Aorta (tissue), 5 donors: ENCODE measurements at places on chromosomes 16 and 17. TPM values are rescaled to one million over a fixed set of nuclear protein-coding genes. Genes with fewer than 3 reads are reported as not detected.

DNA sequence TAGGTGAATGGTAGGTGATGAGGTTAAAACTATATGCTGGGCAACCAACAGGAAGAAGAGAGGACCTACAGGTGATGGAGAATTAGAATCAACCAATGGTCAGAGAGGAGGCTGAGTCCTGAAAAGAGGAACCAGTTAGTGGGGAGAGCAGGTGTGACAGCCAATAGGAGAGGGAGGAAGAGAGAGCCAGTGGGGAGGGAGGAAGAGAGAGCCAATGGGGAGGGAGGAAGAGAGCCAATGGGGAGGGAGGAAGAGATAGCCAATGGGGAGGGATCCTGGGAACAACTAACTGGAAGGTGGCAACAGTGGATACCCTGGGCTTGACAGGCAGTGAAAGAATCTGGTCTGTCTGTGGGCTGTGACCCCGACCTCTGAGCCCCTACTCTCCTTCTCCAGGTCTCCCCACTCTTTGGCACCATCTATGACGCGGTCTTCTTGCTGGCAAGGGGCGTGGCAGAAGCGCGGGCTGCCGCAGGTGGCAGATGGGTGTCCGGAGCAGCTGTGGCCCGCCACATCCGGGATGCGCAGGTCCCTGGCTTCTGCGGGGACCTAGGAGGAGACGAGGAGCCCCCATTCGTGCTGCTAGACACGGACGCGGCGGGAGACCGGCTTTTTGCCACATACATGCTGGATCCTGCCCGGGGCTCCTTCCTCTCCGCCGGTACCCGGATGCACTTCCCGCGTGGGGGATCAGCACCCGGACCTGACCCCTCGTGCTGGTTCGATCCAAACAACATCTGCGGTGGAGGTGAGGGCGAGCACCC, 3.7 kb downstream of the GUCY2D start:
- no peak for DNase-seq
- H3K36me3 ChIP-seq = no peaks in the 10 kb centered on the region
- H3K27me3 ChIP-seq = no peaks in the 10 kb centered on the region
- H3K27ac ChIP-seq = no peak overlapping the region
- no peaks in the 10 kb centered on the region for H3K4me1 ChIP-seq

Gene ZFP3
- 6.0 TPM for total RNA-seq

Gene CACNG4
- not detected for total RNA-seq

GRCh38 chr16:5900046-5900445, 802.5 kb upstream of the EEF2KMT start:
- no peak overlapping the region for H3K4me3 ChIP-seq
- no peak for DNase-seq
- no peaks in the 10 kb centered on the region for H3K36me3 ChIP-seq
- H3K27ac ChIP-seq = no peak overlapping the region
- no peaks in the 10 kb centered on the region for H3K27me3 ChIP-seq
- H3K4me1 ChIP-seq = no peaks in the 10 kb centered on the region

Gene KRT24
- not detected for total RNA-seq

DNA sequence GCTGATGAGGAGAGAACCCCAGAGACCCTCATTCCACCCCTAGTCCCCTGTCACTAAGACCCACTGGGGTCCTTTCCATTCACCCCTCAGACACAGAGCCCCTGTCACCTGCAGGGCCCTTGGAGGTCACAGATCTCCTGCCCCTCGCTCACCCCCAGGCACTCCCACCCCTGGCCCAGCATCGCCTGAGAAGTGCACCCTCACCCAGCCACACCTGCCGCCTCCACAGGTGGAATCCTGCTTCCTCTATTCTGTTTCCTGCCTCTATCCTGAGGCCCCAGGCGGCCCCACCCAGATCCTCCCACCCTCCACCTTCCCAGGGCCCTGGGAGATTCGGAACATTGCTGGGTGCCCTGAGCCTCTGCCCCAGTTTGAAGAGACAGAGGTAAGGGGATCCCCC, 13.8 kb upstream of the KRT17 start:
- H3K27me3 ChIP-seq = no peaks in the 10 kb centered on the region
- no peak for DNase-seq
- H3K27ac ChIP-seq = no peak overlapping the region
- H3K4me3 ChIP-seq = no peak overlapping the region
- H3K36me3 ChIP-seq = no peaks in the 10 kb centered on the region

GRCh38 chr16:10929853-10930754, 12.2 kb downstream of the DEXI start:
- DNase-seq = peak; percentile 84
- H3K4me3 ChIP-seq = no peak overlapping the region
- H3K4me1 ChIP-seq = peaks cover 8% of the 10 kb centered on the region
- H3K27ac ChIP-seq = no peak overlapping the region
- no peaks in the 10 kb centered on the region for H3K27me3 ChIP-seq
- no peaks in the 10 kb centered on the region for H3K36me3 ChIP-seq

Gene GINS2
- 0.71 TPM for total RNA-seq

Gene SPNS2
- 31.3 TPM for total RNA-seq

DNA sequence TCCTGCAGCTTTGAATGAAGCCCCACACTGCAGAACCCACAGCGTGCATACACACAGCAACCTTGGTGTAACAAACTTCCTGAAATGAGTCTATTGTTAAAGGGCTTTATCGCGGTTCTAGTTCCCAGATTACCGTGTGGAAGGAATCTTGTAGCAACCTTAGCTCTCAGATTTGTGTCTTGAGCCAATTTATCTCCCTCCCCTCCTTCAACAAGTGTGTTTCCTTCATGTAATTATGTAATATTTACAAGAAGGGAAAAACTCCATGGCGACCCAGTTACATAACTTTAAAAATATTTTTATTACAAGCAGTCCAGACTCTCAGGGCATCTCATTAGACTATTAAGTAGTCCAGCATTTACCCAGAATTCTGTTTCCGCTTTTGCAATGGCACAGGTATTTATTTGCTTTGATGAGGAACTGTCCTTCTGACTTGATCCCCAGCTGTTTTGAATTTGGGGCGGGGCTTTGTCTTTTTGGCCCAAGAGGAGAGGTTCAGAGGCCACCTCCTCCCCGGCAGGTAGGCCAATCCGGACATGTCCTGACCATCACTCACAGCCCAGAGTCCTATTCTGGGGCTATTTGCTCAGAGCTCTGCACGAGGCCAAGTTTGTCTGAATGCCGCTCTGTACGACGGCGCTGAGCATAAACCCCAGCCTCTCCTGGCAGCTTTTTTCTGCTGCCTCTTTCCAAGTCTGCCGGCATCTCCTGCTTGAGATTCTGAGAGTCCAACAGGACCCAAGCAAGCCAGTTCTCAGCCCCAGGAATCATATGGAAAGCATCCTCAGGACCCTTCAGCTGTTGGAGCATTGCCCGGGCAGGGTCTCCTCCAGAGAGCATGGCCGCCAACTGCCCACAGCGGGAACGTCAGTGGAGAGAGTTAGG, 35.6 kb downstream of the CLEC16A start:
- H3K27ac ChIP-seq = peak overlapping the region; percentile 43
- peaks cover 2% of the 10 kb centered on the region for H3K36me3 ChIP-seq

Gene HSD11B2
- total RNA-seq = not detected

DNA sequence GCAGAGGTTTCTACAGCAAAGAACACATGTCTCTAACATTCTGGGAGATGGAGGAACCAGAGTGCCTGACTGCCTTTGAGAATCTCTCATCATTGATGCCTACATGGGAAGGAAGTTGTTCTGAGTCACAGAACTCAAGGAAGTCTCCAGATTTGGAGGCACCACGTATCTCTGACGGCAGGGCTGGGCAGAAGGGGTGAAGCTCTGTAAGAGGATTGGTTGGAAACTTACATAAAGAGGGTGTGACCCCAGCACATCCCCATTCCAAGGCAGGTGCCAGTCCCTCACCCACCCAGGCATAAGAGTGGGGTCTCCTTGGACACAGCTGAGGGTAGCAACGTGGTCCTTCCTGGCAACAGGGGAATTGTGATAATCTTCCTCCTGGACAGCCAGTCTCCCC, 17.4 kb downstream of the TNFRSF13B start:
- no peak overlapping the region for H3K4me3 ChIP-seq
- H3K27ac ChIP-seq = no peak overlapping the region
- DNase-seq = no peak
- peaks cover 5% of the 10 kb centered on the region for H3K27me3 ChIP-seq
- no peaks in the 10 kb centered on the region for H3K4me1 ChIP-seq

DNA sequence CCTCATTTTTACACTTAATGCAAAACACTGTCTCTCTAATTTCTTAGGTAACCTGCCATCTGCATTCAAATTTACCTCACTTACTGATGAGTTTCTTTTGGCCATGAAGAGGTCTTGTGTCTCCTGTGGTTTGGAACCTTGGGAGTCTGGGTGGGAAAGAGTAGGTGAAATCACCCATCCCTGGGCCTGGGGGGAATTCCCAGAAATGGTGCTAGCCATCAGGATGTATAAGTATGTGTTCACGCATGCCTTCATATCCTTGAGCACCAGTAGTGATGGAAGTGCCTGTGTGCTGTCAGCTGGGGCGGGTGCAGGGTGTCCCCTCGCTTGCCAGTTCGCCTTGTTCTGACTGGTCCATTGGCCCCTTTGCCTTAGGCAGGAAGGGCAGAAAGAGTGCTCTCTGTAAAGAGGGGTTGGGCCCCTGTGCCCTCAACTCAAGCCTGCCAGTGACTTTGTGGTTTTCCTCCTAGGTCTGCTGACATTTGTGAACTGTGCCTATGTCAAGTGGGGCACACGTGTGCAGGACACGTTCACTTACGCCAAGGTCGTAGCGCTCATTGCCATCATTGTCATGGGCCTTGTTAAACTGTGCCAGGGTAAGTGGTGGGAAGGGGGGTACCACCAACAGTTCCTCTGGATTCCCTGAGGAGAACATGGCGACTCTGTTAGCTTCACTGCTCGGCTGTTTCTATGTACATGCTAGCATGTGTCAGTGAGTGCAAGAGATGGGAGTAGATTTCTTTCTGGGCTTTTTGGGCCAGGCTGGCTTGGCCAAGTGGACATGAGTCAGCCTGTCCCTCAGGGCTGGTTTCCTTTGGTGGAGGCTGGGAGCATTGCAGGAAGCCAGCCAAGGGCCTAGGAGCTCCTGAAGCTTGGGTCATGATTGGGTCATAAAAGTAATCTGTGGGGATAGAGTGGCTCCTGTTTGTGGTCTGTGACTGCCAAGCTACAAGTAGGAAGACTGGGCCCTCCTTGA, 23.2 kb downstream of the SLC7A6OS start:
- no peak overlapping the region for H3K27ac ChIP-seq
- H3K4me3 ChIP-seq = no peak overlapping the region
- H3K27me3 ChIP-seq = no peaks in the 10 kb centered on the region
- H3K4me1 ChIP-seq = no peaks in the 10 kb centered on the region
- peaks cover 8% of the 10 kb centered on the region for H3K36me3 ChIP-seq

GRCh38 chr16:17372386-17372785, 98.4 kb downstream of the XYLT1 start:
- no peak for DNase-seq
- no peaks in the 10 kb centered on the region for H3K36me3 ChIP-seq
- H3K4me1 ChIP-seq = no peaks in the 10 kb centered on the region
- no peak overlapping the region for H3K4me3 ChIP-seq
- H3K27ac ChIP-seq = no peak overlapping the region
- no peaks in the 10 kb centered on the region for H3K27me3 ChIP-seq

DNA sequence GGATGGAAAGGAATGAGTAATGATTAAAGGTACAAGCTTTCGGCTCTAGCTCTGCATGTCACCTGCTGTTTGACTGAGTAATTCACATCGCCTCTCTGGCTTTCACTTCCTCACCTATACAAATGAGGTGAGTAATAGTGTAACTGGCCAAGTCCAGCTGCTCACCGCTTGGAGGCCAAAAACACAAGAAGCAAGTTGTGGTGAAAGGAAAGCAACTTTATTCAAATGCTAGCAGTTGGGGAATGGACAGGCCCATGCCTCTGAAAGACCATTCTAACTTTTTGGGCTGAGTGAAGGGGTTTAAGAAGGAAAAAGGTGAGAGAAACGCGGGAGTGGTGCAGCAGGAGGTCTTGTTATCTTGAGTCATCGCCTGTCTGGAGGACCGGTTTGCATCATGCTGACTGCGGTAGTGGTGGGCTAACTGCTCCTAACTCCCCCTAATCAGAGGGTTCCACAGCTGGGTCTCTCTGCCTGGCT, 45.7 kb upstream of the CSNK2A2 start:
- no peaks in the 10 kb centered on the region for H3K4me1 ChIP-seq
- no peak overlapping the region for H3K27ac ChIP-seq
- no peak overlapping the region for H3K4me3 ChIP-seq
- H3K27me3 ChIP-seq = no peaks in the 10 kb centered on the region
- no peaks in the 10 kb centered on the region for H3K36me3 ChIP-seq

DNA sequence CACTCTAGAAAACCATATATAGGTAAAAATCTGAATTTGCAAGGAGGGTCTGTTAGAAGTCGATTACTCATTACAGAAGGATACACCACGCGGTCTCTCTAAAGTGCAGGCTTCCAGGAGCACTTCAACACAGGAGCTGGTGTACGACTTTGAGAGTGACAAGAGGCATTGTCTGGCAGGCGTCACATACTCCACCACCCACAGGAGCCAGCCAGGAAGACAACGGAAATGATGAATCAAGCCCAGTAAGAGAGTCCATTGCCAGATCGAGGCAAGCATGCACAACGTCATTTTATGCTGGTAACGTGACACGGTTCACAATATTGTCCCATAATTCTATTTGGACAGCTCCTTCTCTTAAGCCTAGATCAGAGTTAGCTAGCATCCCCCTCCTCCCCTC, 15.0 kb upstream of the CACNG4 start:
- no peak for DNase-seq
- no peak overlapping the region for H3K4me3 ChIP-seq
- H3K36me3 ChIP-seq = no peaks in the 10 kb centered on the region
- H3K27me3 ChIP-seq = no peaks in the 10 kb centered on the region

GRCh38 chr17:59837308-59838051, 55.3 kb downstream of the TUBD1 start:
- H3K36me3 ChIP-seq = no peaks in the 10 kb centered on the region
- H3K27me3 ChIP-seq = no peaks in the 10 kb centered on the region
- no peaks in the 10 kb centered on the region for H3K4me1 ChIP-seq

Gene RBFOX1
- total RNA-seq = not detected

- H3K36me3 ChIP-seq = no peaks in the 10 kb centered on the region
- no peaks in the 10 kb centered on the region for H3K27me3 ChIP-seq
- no peak overlapping the region for H3K4me3 ChIP-seq
- no peaks in the 10 kb centered on the region for H3K4me1 ChIP-seq
Observed at GRCh38 chr16:12090151-12090530, 113.6 kb downstream of the SNX29 start.

DNA sequence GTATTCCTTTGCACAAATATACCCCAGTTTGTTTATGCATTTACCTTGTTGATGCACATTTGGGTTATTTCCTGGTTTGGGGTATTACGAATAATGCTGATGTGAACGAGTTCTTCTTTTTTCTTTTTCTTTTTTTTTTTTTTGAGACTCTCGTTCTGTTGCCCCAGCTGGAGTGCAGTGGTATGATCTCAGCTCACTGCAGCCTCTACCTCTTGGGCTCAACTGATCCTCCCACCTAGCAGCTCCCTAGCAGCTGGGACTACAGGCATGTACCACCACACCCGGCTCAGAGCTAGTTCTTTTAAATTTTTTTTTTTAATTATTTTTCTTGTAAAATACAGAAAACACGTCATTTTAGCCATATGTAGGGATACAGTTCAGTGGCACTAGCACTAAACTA, 14.1 kb downstream of the RAB40C start:
- no peak overlapping the region for H3K4me3 ChIP-seq
- no peaks in the 10 kb centered on the region for H3K27me3 ChIP-seq
- no peaks in the 10 kb centered on the region for H3K4me1 ChIP-seq
- no peak for DNase-seq

Gene ENPP7
- not detected for total RNA-seq
